HT-29 (cell line): ENCODE measurements at places on chromosomes 4 and X.

DNA sequence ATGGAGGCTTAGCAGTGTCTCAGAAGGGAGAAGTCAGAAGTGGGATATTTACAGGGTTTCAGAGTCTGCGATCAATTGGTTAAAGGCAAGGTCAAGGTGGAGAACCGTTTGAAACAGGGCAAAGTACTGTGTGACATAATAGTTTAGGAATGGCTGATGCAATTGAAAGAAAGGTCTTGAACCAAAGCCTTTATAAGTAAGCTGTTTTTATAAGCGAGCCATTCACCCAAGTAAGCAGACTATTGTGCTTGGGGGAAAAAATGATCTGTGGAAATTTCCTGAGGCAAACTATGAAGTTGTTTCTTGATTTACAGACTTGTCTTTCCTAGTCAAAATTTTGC is 327.3 kb downstream of the CAMK2D start:
- DNase-seq: no peak

DNA sequence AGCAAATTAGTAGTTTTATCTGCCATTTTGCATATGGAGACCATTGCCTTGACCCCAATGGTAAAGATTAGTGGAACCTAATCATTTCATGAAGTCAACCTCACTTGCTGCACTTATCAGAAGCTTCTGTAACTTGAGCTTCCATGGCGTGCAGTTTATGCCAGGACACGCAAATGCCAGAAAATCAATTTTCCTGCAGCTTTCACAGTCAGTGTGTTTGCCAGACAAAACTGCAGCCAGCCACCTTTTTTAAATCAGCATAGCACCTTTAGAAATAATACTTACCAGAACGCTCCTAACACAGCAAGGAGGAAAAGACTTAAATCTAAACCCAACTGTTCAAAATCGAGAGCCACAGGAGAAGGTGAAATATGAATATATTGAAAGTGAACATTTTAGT is 265.3 kb downstream of the GRIA3 start:
- DNase-seq: no peak

- DNase-seq: no peak
Observed at GRCh38 chr4:128635955-128636560, 173.4 kb upstream of the JADE1 start.

DNA sequence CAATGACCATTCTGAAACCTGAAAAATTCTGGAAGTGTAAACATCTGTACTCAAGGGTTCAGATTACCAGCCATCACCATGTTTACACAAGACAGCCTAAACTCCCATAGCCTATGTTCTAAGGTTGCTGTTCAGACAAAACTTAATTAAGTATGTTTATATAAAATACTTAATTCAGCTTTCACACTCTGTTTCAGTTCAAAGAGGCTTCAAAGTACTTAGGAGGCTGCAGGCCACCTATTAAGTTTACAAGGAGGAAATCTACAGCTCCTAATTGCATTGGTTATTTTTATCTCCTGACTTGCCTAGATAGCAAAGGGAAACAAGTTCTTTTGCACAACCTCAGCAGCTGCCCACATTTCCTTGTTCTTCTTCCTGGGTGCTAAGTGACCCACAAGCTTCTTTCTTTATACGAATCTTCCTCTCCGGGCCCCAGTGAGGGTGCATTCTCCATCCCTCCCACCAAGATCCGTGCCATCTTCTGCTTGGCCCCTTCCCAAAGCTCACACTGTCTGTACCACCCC is 2.0 kb downstream of the GAK start:
- DNase-seq: peak; percentile 10

GRCh38 chr4:13611283-13611842 is 16.2 kb downstream of the BOD1L1 start:
- DNase-seq: no peak

- DNase-seq: no peak
Observed at GRCh38 chrX:69987691-69988090, 62.0 kb downstream of the AWAT2 start.

DNA sequence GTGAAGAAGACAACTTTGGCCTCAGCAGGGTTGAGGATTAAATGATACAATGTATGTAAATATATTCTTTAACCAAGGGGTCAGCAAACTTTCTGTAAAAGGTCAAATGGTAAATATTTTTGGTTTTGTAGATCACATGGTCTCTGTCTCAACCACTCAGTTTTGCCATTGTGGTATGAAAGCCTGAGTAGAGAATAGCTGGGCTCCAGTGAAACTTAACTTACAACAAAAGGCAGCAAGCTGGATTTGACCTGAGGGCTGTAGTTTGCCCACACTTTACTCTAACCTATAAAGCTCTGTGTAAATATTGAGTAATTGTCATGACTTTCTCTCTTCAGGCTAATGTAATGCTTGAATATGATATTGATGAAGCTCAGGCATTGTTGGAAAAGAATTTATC is 19.6 kb downstream of the VBP1 start:
- DNase-seq: no peak

- no peak for DNase-seq
Observed at GRCh38 chr4:25929298-25929686, 15.3 kb downstream of the SMIM20 start.

DNA sequence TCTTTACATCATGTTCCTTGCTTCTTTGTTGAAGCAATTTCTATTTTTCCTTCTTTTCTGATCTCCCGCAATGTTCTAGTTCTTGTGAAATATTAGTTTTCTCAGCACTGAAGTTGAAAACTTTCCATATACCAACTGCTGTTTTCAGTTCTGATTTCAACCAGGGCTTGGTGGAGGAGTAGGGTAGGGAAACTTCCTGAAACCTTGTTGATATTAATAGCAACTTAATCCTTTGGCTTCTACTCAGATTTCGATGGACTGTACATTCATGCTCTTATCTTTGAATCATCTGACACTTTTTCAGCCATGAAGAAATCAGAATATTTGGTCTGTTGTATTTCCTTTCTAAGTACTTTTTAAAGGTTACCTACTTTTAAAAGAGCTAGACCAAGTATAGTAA is 315.8 kb downstream of the RPA4 start:
- no peak for DNase-seq

DNA sequence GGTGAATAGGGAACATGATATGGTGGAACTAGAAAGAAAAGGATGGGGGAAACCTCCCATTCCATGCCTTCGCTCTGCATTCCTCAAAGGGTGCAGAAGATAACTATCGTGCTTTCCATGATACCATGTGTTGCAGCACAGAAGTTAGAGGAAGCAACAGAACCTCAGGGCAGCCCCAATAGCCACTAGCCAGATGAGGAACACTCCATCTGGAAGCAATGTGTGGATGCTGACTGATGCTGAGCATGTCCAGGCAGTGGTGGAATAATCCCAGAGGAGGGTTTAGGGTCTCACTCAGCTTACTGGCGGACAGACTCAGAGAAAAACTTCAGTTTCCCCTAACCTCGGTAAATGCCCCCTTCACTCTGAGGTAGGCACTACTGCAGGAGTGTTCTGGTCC is 7.5 kb downstream of the SMIM10 start:
- no peak for DNase-seq

- no peak for DNase-seq
Observed at GRCh38 chrX:28889591-28890090, 302.4 kb downstream of the IL1RAPL1 start.

- no peak for DNase-seq
Observed at GRCh38 chrX:69156638-69157037, 8.6 kb downstream of the PJA1 start.

DNA sequence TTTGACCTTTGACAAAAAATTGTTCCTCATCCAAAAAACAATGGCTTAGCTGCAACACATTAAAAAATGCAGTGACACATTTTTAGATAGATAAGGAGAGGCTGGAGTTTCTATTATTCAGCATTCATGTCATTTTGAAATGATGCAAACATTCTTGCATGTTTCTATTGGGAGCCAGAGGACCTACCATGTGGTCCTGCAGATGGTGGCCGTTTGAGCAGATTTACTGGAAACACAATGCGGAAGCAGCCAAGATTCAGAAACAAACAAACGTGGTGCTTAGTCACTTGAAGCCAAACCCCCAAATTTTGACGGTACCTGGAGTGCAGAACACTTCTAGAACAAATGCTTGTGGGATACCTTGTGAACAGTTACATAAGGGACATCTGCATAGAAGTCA is 456.7 kb downstream of the PCDH18 start:
- DNase-seq: no peak

- no peak for DNase-seq
Observed at GRCh38 chr4:84928089-84928488, 38.4 kb downstream of the WDFY3 start.

DNA sequence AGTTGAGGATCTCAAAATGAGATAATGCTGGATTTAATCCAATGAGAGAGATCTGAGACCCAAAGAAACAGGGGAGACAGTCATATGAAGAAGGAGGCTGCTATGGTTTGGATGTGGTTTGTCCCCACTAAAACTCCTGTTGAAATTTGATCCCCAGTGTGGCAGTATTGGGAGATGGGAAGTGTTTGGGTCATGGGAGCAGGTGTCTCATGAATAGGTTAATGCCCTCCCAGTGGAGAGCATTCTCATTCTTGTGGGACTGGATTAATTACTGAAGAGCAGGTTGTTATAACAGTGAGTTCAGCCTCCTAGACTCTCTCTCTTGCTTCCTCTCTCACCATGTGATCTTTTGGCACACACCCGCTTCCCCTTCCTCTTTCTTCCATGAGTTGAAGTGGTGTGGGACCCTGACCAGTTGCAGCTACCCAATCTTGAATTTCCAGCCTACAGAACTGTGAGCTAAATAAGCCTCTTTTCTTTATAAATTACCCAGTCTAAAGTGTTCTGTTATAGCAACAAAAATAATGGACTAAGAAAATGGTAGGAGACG is 70.3 kb downstream of the PPEF2 start:
- DNase-seq: no peak
